ENCODE measurements at places on chromosomes 1 and 21.

DNA sequence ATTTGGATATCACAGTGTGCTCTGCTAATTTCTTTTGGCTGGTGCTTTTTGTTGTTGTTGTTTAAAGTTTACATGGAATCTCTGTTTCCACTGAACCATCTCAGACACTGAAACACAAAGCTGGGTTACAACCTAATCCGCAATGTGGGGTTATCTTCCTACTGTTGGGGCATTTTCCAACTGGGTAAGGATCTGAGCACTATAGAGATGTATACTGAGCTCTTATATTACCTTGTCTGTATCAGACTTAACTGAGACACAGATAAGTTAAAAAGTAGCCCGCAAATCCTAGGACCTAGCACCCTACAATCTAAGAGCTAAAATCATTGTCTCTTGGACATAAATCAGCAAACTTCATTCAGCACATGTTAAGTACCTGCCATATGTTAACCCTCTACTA is 169.2 kb downstream of the LTN1 start:
- no peak for DNase-seq

DNA sequence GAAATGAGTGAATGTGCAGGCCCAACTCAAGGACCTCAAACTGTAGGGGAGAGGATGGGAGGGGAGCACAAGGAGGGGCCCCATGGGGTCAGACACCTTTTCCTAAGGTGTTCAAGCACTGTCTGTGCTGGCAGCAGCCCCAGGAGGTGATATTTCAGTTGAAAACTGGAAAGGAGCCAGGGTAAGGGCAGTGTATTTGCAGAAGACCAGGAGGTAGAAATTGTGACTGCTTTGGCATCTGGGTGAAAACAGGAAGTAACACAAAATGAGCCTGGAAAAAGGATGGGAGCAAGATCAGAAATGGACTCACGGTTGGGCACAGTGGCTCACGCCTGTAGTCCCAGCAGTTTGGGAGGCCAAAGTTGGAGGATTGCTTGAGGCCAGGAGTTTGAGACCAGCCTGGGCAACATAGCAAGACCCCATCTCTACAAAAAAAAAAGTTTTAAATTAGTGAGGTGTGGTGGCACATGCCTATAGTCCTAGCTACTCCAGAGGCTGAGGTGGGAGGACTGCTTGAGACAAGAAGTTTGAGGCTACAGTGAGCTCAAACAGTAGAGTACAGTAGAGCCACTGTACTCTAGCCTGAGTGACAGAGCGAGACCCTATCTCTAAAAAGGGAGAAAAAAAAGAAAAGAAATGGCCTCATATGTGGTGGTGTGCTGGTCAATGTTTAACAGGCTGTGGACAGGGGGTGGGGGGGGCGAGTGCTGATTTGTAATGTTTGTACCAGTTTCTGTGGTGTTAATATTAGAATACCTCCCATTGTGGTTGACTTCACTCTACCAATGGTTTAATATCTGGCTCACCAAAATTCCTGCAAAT is 76.2 kb upstream of the ANGPTL1 start:
- DNase-seq, result no peak

DNA sequence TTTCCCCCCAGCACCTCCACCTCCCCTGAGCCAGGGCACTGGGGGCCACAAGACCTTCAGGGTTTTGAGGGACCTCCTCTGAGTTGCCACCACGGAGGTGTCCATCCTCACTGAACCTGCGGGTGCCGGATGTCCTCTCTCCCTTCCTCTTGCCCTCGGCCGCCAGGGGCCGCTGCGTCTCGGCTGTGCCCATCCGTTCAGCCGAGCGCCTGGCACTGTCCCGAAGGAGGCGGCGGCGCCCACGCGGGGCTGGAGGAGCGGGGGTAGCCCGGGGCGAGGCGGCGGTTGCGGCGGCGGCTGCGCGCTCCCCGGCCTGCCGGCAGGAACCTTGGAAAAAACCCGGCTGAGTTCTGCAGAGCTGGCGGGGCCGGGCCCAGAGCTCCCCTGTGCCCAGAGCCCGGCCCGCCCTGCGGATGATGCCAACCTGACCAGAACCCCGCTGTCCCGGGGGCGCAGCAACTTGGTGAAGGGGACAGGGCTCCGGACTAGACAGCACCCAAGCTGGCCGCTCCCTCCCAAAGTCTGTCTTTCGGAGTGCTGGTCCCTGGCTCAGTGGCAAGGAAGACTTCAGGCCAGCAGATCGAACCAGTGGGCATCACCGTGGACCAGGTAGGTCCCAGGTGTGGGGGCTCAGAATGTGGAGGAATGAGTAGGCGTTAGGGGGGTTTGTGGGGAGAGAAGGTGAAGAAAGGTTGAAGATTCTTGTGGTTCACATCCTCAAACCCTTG is 3.7 kb upstream of the PPM1J start:
- DNase-seq, result peak; percentile 60

- DNase-seq, result no peak
Measured at GRCh38 chr1:103336408-103336807, 189.1 kb upstream of the RNPC3 start.

GRCh38 chr1:58652651-58653184 is 47.1 kb downstream of the MYSM1 start:
- peak; percentile 83 for DNase-seq

DNA sequence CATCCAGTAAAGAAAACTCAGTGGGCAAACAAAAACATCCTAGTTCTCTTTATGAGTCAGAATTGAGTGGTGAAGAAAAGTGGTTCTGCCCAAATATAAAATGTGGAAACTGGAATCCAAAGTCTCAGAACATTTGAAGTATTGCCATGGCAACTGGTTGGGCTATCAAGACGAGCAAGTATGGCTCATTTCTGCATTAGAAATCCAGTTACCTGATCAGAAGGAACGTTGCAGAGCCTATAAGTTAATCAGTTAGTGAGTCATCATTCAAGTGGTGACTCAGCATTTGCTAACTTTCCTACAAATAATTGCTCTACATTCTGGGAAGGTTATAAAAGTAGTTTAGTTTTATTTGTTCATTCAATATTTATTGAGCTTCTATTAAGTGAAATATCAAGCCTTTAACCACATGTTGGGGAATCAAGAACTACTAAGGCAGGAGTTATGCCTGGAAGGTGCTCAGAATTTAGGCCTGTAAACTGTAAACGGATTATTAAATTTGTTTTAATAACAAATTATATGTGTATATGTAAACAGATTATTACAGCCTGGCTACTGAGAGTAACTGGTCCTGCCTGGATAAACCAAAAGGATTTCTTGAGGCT is 104.3 kb downstream of the PAPPA2 start:
- DNase-seq, result peak; percentile 61

GRCh38 chr1:229822026-229822425 is 196.0 kb downstream of the URB2 start:
- no peak for DNase-seq

GRCh38 chr1:74395571-74395970 is 116.8 kb downstream of the LRRC53 start:
- peak; percentile 2 for DNase-seq

DNA sequence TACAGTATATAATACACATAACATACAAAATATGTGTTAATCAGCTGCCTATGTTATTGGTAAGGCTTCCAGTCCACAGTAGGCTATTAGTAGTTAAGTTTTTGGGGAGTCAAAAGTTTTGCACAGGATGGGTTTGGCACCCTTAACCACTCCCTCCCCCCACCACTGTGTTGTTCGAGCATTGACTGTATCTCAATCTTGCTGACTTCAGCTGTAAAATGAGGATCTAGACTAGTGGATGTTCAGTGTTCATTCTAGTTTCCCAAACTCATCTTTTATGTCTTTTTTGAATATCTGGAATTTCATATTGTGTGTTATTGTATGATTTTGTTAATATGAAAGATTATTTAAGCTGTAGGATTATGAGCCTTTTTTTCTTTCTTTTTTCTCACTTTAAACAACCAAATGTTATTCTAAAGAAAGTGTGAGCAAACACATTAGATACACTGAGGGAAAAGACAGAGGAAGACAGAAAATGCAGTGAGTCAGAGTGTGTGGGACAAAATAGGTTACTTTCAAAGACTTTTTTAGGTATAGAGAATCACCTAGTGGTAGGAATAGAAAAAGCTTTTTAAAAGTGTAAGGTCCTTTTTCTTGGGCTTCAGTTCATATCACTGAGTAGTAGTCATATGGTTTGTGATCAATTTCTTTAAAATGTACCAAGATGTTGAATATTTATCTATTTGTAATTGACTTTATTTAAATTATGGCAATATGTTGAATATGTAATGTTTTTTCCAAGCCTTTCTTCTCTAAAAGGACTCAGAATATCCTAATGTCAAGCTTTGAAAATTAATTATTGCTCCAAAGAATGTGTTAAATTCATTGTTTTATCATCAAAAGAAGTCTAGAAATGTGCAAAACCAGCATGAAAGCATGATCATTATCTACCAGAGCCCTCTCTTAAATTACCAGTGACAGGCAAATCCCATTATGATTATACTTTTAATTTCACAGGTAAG is 17.9 kb upstream of the CENPF start:
- DNase-seq, result peak; percentile 69

DNA sequence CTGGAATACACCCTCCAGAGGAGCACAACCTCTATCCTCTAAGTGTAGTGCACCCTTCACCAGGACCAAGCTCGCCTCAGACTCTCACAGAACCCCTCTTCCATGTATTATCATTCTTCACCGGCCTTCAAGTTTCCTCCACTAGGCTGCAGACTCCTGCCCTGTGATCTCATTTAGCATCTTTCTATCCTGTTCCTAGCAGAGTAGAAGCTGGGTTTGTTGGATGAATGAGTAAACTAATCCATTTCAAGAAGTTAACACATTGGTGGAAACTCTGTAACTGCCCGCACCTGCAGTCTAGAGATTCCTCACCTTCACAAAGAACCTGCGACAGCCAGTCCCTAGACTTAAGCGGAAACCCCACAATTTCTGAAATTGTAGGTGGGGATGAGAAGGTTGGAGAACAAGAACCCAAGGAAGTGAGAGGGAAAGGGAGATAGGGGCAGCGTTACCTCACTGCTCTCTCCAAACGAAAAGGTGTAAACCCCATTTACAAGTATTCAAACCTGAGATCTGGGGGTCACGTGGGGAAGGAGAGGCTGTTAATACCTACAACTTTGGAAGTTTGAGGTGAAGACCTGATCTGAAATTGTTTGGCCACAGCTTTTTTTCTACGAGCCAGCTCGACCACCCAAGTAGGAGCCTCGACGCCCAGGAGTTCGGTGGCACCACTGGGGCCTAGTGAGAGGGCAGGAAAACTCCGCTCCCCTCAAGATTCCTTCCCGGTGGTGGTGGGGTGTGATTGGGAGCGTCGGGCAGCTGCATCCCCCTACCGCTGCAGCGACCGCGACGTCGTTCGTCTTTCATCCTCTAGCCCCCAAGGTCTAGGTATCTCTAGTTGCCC is 1.2 kb downstream of the PTPN14 start:
- peak; percentile 54 for DNase-seq

GRCh38 chr1:217989510-217989909 is 295.6 kb upstream of the RRP15 start:
- DNase-seq, result no peak

DNA sequence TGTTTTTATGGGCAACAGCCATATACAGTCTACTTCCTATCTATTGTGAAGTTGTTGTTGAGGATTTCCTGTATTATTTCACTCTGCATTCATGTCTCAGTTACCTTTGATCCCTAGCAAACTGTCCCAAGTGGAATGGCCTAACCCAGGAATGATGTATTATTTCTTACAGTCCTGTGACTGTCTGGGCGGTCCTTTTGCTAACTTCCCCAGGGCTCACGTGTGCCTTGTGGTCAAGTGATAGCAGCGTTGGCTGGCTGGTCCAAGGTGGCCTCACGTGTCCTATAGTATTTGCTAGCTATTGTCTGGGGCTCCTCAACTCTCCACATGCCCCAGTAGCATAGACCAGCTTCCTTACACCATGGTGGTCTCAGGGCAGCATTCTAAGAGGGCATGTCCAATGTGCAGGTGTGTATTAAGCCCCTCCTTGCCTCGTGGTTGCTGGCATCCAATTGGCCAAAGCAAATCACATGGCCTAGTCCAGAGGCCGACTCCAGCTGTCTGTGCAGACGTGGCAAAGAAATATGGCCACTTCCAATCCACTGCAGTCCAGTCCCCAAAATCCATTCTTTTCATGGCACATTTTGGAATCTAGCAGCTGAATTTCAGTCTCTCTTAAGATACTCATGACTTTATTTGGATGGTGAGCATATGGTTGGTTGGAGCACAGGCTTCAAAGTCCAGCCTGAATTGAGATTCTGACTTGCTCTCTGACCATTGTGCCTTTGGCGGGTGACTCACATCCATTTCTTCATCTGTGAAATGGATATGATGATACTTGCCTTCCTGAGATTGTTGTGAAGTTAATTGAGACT is 94.1 kb downstream of the GALNT2 start:
- no peak for DNase-seq

- no peak for DNase-seq
Measured at GRCh38 chr1:208218237-208219097, 25.7 kb downstream of the PLXNA2 start.

- DNase-seq, result no peak
Measured at GRCh38 chr1:199629624-199630023, 397.9 kb upstream of the NR5A2 start.

DNA sequence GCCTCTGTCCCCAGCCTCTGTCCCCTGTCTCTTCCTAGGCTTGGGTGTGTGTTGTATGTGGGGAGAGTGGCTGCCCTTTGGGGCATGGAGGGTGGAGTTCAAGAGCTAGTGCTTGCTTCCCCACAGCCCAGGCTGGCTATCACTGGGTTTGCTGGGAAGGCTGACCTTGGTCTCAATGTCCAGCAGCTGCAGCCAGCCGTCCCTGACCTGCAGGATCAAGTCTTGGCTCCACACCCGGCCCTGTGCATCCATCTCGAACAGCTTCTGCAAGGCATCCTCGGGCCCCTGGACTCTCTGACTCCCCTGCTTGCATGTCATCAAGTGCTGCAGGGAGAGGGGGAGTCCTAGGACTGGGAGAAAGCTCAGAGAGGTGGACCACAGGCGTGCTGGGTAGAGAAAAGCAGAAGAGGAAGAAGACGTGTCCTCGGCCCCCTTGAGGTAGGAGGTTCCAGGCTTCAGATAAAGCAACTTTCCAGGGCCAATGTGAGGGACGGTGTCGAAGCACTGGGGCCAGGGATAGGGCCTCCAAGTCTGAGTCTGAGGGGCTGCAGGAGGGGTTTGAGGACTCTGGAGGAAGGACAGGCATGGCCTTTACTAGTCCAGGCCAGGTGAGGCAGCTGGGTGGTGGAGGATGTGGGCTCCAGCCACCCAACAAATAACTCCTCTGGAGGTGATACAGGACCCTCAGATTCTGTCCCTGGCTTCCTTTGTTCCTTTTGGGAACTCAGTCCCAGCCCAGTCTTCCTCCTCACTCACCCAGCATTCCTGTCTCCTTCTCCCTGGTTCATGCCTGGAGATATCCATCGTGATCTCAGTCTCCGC is 4.0 kb downstream of the EPS8L3 start:
- DNase-seq, result no peak

GRCh38 chr1:208291923-208292711 is 47.9 kb upstream of the PLXNA2 start:
- DNase-seq, result peak; percentile 8

GRCh38 chr1:52660807-52661206 is 27.8 kb downstream of the SHISAL2A start:
- DNase-seq, result no peak

DNA sequence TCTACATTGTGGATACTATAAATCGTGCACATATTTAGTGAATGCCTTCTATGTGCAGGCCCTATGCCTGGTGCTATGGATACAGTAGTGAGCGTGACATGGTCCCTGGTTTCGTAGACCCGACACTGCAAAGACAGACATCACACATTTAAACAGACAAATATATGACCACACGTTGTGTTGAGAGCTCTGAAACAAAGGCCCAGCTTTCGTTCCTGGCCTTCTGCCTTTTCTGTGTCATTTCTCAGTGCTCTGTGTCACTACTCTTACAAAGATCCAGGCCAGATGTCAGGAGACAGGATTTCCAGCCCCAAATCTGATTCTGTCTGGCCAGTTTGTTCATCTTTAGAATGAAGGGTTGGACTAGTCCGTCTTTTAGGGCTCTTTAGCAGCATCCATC is 19.3 kb upstream of the TRABD2B start:
- no peak for DNase-seq

- no peak for DNase-seq
Measured at GRCh38 chr1:214216779-214217178, 64.2 kb upstream of the SMYD2 start.
